ENCODE measurements at places on chromosomes 3 and 15.

DNA sequence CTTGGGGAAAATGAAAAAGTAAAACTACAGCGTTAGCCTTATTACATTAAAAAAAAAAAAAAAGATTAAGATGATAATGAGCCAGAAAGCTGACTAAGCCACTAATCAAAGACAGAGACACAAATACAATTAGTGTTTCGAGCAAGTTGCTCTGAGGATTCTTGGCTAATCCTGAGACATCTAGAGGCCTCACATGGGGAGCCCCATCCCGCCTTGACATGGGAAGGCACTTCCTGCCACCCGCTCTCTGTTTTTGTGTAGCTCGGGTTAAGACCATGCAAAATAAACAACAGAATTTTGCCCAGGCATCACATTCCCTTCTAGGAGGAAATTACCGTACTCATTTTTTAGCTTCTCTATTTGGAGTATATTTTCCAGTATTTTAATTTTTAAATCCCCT is 15.3 kb downstream of the HESX1 start:
- DNase-seq, result no peak

DNA sequence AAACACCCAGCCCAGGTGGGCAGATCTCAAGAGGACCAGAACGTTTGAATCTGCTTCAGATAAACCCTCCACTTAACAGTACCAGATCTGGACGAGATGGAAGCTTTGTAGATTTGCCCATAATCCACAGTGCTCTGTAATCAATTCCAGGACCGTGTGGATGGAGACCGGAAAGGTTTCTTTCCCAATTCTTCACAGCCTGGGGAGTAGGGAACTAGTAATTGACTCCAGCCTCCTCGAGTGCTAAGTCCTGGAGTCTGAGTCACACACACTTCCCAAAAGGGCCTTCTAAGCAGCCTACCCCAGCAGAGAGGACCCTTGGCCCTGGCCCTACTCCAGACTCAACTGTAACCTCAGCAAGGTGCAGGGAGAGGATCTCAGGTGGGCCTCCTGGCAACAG is 56.2 kb upstream of the TSEN2 start:
- no peak for DNase-seq

DNA sequence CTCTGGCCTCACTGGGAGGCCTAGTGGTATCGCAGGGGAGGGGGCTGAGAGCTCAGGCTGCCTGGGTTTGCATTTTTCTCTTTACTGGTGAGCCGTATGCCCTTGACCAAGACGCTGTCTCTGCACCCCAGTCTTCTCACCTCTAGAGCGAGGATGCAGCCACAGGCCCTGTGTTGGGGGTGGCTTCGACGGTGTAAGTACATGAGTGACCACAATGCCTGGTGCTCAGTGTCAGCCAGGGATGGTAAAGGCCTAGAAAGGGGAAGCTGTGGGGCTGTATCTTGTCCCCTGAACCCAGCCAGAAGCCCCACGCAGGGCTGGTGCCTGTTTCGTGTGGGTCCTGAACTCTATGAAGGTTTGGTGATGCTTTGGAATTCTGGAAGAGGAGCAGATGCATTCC is 19.8 kb downstream of the SYNM start:
- no peak for DNase-seq

DNA sequence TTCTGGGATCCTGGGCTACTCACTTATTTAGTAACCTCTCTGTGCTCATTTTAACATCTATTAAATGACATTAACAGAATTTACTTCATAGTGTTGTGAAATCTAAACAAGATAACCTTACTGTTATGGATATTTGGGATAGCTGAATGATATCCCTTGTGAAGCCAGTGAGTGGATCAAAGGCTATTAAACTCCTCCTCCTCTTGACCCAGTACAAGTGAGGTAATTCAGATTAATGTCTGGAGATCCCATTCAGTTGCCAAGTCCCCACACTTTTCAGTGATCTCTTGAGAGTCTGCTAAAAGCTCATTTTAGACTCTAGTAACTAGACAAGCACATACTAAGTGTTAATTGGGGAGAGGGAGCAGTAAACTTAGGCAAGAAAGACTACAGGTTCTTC is 2.5 kb upstream of the ANKRD28 start:
- no peak for DNase-seq

DNA sequence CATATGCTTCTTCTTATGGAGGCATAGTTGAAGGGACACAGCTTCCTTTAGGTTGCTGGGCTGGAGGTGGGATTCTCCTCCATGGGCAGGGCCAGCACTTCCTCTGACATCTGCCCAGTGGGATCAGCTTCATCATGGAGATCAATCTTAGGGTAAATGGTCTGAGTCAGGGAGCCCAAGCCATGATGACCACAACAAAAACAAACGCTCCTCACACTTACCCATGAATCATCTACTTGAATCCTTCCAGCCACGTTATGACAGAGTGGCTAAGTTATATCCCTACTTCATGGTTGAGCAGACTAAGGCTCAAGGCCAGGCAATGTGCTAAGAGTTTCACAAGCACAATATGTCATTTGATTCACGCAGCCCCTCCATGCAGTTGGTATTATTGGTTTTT is 87.2 kb upstream of the NMNAT3 start:
- no peak for DNase-seq

DNA sequence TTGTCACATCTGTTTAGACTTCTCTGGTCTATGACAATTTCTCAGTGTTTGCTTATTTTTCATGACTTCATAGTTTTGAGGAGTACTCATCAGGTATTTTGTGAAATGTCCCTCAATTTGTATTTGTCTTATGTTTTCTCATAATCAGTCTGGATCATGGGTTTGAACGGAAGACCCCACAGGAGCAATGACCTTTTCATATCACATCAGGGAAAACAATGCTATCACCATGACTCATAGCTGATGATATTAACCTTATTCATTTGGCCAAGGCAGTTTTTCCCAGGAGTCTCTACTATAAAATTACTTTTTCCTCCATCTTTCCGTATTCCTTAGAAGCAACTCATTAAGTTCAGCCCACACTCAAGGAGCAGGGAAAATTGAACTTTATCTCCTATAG is 32.7 kb downstream of the AADACL2 start:
- no peak for DNase-seq

DNA sequence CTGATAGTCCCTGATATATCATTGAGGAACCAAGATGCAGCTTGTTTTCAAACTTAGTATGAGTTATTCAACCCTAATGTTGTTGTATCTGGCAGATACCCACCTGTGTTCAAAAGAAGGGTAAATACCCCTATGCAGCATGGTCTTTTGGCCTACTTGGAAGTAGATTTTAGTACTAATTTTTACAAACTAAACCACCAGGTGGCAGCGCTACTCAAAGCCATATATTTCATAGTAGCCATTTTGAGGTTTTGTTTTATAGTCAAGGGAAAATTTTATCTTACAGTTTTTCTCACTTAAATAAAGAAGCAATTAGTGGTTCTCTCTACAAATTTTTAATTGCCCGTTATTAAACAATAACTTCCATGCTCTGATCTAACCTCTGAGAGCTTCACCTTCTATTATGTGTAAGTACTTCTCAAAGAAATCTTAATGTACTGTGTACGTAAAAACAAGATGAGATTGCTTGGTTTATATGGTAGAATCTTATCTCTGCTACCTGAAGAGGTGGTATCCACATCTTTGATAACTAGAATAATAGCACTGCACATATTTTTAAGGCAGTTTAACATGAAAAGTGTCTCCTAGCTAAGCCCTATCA is 31.5 kb upstream of the MLF1 start:
- no peak for DNase-seq

- DNase-seq, result no peak
Observed at GRCh38 chr15:29107971-29108645, 161.5 kb downstream of the NSMCE3 start.

DNA sequence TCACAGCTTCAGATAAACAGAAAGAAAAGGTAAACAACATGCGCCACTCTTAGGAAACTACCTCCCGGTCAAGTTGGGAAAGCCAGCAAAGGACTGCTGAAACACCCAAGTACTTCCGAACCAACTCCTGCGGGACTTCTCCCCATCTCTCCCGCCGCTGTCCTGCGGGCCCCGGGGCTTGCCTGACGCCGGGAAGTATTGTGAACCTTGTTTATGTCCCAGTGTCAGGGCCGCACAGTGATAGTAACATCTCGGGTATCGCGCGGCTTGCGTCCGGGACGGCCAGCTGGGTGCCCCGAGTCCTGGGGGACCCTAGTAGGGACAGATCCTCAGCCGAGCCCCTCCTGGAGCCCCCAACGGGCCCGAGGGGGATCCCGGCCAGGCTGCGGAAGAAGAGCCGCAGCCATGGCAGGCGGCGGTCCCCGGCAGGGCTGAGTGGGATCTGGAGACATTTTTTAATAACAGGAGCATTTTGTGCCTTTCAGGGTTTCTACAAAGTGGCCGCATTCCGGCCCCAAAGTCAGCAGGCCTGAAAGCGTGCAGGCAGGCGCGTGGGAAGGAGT is 756 bp downstream of the CLPX start:
- no peak for DNase-seq

DNA sequence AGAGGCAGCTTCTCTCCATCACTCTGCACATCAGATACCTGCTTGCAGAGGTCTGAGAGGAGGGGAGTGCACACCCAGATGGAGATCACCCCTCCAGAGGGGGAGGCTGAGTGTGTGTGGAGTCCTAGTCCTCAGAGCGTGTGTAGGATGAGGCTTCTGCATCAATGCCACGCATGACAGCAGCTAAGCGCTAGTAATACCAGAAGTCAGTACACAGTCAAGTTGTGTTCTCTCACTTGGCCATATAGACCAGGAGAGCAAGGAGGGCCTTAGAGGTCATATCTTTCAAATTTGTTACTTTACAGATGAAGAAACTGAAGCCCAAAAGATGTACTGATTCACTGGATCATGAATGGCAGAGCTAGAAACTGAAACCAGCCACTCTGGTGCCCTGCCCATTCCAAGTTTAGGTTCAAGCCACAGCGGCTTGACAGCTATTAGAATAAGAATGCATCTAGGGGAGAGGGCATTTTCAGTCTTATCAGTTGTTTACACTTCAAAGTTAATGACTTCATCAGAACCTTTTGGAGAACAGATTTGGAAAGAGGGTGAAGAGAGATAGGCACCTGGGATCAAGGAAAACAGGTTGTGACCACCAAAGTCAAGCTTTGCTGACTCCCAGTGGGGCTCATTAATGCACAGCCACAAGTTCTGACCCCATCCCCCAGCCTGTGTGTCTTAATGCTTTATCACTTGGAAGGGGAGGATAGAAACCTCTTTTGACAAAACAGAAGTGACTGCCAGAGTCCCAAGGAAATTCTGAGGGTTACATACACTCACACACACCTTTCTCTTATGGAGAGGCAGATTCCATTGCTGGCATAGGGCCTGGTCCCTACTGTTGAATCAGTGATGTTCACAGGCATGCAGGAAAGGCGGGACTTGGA is 310.3 kb downstream of the CHST2 start:
- no peak for DNase-seq

GRCh38 chr3:115617591-115617990 is 5.7 kb upstream of the GAP43 start:
- no peak for DNase-seq

GRCh38 chr3:126886217-126886616 is 96.7 kb upstream of the PLXNA1 start:
- no peak for DNase-seq

DNA sequence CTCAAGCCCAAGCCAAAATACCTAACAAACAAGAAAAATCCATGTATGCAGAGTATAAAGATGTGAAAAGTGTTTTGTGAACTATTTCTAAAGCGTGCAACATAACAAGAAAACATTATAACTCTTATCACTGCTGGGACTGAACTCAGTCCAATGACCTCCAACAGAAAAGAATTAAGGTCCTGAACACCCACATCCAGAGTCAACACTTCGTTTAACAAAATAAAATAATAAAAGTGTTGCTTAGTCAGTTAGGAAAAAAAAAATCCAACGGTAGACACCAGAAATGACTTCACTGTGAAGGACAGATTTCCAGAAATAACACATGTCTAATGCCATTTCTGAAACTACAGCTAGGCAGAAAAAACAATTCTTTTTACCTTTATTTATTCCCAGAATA is 28.0 kb downstream of the MB21D2 start:
- no peak for DNase-seq

DNA sequence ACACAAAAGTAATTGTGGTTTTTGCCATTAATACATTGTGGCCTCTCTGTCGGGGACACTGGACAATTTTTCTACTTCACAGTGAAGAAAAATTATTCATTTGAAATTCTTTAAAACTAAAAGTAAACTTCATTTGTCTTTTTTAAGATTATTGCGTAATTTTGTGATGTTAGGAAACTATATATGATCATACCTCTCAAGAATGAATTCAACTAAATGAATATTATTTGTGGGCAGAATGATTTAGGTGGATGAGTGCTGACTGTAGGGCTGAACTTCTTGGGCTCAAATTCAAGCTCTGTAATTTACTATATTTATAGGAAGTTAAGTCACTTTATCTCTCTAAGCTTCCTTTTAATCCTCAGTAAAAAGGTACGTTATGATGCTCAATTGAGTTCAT is 441.2 kb downstream of the ROBO1 start:
- DNase-seq, result no peak

DNA sequence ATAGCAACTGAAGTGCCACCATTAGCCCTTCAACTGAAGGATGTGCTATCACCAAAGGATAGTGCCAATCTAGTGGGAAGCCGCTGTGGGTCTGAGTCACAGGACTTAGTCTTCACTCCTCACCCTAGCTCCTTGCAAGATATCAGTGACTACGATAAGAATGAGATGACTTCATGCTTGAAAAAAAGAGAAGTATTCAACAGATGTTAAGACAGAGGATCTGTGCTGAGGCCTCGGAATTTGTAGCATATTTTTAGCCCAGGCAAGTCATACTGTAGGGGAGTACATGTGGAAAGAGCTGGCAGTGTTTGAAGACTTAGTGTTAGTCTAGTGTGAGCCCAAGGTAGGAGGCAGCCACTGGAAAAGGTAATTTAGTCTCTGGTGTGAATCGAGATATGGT is 270.7 kb upstream of the LRTM1 start:
- DNase-seq, result no peak

- no peak for DNase-seq
Observed at GRCh38 chr3:67846166-67846565, 191.8 kb upstream of the SUCLG2 start.

DNA sequence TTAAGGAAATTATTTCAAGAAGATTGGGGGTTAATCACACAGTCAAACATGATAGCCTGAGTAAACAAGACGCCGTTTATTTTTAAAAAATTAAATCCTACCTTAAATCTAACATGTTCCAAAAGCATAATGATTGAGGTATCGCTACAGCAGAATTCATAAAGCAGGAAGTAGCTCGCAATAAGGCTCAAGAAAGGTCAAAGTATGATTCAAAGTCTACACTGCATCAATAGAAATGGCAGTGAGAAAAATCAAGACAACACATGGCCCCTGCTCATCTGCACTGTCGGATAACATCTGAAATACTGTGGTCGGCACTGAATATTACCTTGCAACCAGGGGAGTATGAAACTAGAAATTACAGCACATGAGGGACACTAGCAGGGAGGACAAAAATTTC is 93.2 kb downstream of the SMARCC1 start:
- DNase-seq, result no peak

DNA sequence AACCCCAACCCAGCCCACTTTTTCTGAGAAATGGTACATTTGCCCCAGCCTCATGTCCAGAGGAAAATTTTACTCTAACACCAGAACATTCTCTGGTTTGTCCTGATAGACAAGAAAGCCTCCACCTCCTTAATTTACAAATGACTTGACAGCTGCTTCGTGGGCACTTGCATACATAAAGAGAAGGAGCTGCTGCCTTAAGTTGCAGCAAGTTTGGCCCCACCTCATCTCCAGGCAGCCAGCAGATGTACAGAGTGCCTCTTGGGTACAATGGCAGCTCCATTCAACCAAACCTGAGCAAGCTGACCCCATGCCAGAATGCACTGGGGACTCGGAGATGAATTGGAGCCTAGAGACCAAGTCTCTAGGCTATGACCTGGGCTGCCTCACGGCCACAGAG is 6.2 kb upstream of the H1-8 start:
- no peak for DNase-seq

GRCh38 chr15:87871258-87871681 is 385.3 kb downstream of the NTRK3 start:
- DNase-seq, result no peak
